ENCODE measurements at places on chromosomes 12 and 14.

DNA sequence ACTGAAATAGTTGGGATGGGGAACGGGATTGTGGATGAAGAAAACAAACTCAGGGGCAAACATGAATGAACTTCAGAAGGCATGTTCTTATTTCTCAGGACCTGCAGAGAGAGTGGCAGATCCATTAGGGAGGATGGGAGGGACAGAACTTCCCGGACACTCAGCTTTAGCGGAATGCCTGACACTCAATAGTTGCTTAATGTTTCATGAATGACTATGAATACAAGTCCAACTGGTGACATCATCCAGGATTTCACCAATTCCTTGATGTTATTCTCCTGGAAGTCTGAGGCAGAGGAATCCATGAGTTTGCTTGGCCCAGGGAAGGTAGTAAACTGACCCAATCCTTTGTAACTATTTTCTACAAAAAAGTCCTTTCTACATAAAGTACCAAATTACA lies 37.8 kb upstream of the LRRC10 start:
- no peak for DNase-seq

- DNase-seq = no peak
Observed at GRCh38 chr14:90837355-90837754, 21.1 kb upstream of the TTC7B start.

GRCh38 chr12:55789171-55789570 lies 28.4 kb downstream of the SARNP start:
- no peak for DNase-seq

DNA sequence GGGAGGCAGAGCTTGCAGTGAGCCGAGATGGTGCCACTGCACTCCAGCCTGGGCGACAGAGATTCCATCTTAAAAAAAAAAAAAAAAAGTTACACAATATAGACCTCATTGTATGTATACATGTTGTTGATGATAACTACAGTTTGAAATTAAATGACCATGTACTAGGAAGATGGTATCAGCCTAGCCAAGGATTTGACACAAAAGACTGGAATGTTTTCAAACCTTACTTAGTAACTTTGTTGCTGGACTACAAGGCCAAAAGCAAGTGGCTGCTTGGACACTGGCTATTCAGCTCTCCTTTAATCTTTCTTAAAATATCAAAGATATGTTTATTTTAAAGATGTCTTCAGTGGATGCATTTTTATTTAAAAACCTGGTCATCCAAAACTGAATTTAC lies 18.9 kb upstream of the NUDT4 start:
- DNase-seq = no peak

- DNase-seq = no peak
Observed at GRCh38 chr12:122028905-122029560, 7.3 kb downstream of the BCL7A start.

DNA sequence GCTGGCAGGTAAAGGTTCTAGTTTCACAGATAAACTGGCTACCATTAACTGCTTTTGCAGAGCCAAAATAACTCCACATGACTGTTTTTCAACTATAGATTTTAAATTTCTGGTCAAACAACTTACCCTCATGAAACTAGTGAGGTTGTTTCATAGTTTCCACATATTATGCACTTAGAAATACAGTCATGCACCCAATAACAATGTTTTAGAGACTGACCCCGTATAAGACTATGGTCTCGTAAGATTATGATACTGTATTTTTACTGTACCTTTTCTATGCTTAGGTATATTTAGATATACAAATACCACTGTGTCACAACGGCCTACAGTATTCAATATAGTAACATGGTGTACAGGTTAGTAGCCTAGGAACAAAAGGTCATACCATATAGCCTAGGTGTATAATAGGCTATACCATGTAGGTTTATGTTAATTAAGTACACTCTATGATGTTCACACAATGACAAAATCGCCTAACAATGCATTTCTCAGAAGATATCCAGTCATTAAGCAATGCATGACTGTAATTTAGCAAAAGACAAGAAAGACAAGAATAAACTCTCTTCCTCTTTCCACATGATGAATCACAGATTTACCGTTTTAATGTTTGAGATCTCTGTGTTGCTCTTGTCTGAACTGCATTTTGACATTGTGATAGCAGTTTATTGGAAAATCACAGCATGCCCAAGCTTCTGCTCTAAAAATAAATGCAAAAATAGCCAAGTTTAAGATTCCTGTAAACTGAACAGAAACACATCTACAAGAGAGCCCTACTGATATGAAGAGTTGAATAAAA lies 17.1 kb downstream of the DICER1 start:
- no peak for DNase-seq

DNA sequence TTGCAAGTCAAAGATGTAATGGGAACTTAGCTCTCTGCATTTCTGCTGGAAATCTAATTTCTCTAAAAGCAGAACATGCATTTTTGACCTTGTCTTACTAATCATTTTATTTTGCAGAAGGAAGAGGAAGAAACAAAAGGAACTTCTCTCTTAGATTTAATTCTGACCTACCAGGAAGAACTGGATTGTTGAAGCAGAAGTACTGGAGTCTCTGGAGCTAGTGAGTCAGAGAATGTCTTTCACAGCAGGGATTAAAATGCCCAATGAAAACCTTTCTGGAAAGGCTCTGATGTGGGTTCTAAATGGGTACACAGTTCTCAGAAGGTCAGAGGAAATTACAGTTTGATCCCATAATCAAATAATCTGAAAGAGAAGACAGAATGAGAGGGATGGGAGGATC lies 70.8 kb upstream of the GNG2 start:
- no peak for DNase-seq

- DNase-seq = peak; percentile 51
Observed at GRCh38 chr12:27277846-27278260, 33.8 kb downstream of the STK38L start.

DNA sequence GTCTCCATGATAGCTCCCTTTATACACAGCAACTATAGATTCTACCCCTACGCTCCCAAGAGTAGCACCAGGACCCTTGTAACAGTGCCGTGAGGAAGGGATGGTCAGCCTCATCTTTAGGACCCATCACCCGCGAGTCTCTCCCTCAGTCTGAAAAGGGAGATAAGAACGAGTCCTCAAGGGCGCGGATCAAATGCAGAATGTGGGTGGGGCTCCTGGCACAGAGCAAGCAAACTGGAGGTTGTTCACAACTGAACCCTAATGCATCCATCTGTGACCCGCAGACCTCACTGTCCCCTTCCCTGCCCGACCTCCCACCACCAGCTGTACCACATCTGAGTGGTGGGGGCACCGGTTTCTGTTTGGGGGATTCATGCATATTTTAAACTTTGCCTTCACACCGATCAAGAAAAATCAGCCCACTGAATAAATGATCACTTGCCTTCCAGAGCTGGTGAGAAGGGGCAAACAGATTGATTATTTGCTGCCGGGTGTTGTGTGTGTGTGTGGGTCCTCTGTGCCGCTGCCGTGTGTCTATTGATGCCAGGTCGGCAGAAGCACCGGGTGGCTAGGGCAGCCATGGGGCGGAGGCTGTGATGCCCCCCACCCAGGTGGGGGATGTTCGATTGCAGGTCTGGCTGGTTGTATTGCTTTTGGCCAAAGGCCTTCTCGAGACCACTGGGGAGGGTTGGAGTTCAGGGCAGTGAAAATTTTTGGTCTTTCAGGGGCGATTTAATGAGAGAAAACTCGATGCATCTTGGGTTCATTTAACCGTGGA lies 35.7 kb upstream of the BEGAIN start:
- DNase-seq = no peak

GRCh38 chr12:52307836-52308805 lies 13.1 kb downstream of the KRT83 start:
- DNase-seq = peak; percentile 88

- no peak for DNase-seq
Observed at GRCh38 chr12:2344885-2345284, 292.1 kb downstream of the CACNA1C start.

DNA sequence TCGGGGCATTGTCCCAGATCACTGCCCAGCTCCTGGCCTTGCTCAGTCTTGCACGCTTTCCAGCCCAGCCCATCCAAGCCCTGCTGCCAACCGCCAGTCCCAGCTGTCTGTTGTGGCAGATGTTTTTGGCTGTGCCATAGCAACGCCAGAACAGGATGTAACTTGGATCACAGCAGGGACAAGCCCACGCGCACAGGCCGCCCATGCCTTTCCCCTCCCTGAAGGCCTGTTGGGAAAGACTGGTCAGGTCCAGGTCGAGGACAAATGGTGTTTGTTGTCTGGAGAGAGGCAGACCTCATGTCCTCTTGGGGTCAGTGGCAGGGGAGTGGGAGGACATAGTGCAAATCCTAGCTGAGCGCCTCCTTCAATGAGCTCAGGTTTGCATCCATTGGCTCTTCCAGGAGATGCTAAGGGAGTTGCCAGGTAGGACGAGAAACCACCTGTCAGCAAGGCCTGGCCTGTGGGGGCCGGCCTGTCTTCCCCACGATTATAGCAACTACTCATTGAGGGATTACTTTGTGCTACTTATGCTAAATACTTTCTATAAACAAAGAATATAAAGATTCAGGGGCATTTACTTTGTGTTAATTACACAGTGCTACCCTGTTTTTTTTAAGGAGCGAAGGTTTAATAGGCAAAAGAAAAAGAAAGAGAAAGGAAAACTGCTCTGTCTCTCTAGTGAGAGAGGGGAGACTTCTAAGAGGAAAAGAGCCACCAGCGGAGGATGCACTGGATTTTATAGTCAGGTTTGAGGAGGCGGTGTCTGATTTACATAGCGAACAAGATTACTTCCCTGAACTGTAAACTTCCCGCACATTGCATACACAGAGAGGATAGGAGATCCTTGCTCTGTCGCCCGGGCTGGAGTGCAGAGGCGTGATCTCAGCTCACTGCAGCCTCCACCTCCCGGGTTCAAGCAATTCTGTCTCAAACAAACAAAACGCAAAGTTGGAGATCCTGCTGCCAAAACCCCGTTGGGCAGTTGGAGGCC lies 42.8 kb upstream of the CORO1C start:
- DNase-seq = no peak

- DNase-seq = no peak
Observed at GRCh38 chr12:13957576-13957975, 23.8 kb downstream of the GRIN2B start.

DNA sequence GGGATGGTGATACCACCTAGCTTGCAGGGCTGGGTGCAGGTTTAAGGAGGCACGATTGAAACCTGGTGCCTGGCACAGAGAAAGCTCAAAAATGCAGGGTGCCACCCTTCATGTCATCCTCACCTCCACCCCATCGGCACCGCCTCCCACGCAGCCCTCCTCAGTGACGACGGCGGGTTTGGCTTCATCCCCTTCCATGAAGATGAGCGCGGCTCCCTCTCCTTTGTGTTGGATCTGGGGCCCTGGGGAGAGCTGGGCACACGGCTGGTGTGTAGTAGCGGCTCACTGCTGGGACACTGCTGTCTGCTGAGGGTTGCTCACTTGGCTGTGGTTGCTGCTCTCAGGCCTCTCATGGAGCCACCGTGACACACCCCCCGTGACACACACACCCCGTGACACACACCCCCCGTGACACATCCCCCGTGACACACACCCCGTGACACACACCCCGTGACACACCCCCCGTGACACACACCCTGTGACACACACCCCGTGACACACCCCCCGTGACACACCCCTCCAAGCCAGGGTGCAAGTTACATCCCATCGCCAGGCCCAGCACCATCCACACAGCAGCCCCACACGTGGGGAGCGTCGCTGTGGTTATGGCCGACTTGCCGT lies 42.9 kb upstream of the FZD10 start:
- no peak for DNase-seq

- no peak for DNase-seq
Observed at GRCh38 chr12:123696207-123696606, 15.9 kb upstream of the ATP6V0A2 start.

- DNase-seq = no peak
Observed at GRCh38 chr12:128381541-128381940, 114.6 kb downstream of the TMEM132C start.

DNA sequence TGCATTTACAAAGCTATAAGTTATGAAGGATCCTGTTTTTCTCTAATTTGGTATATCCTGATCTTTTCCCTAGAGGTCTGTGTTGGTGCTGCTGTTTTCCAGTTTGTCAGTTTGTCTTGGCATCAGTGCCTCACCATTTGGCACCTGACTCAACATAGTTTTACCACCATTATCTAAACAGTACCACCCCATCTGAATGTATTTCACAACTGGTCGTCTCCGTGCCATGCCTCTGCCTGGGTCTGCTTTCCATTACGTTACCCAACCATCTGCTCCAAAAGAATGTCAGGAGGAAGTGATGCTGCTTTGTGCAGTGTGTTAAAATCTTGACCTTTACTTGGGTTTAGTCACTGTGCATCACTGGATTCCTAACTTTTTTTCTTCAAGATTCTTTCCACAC lies 129.3 kb upstream of the RASSF8 start:
- DNase-seq = no peak

Data from iPS-NIHi11 (cell line).